ENCODE measurements at places on chromosomes 2 and 18.

DNA sequence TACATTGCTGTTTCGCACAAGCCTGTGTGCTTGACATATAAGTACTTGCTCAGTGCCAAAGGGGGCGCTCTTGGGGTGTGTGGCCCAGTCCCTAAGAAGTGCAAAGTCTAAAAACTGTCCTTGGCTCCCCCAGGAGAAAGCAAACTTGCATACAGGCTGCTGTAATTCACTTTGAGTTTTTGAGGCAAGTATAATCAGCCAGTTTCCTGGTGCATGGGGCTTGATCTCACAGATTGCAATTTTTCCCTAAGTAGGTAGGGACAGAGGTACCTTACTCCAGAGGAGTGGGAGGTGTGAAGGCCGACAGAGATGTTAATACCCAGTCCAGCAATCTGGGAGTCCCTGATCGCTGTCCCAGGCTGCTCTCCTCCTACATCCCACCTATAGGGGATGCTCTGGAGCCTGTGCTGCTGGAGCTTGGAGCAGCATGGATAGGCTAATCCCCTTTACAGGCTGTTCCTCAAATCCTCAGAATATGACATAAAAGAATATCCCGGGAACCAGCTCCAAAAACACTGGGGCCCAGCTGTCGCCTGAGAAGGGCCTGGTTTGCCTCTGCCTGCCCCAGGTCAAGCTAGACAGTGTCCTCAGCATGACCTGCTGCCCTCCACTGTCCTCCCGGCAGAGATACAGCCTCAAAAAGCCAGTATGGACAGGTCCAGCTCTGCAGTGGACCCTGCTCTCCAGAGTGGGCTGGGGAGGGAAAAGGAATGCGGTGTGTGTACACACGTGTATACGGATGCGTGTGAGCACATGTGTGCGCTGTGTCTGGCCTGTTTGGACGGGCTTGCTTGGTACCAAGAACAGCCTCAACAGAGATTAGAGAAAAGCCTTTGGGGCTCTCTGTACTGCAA, 136.5 kb upstream of the HAAO start:
- DNase-seq = no peak

DNA sequence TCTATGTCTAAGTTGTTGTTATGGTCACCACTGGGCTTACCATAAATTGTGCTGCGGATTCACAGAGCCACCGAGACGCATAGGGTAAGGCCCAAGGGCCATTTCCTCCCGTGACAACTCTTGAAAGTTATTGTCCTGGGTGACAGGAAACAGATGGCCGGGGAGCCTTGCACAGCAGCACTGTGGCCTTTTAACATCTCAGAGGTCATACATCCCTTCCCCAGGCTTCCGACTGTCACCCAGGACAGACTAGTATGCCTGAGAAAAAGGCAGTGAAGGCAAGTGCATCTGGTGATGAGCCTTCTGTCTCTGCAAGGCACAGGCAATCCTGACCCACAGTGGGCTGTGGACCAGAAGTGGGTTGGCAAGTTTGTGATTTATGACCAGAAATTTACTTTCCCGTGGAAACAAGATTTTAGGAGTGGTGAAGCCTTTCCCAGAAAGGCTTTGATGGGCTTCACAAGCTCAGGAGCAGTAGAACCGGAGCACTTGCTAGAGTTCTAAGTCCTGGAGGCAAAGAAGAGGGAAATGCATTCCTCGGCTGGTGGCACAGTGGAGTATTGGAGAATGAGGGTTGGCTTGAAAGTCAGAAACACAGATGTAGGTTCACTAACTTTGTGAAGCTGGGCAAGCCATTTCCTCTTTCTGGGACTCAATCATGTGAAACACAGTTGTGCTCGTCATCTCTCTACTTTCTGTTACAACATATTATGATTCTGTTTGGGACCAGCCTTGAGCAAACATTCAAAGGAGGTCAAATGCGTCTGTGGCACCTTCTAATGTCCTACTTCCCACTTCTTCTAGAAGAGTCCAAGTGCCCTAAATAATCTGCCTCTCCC, 2.0 kb upstream of the CAPN14 start:
- DNase-seq = no peak

DNA sequence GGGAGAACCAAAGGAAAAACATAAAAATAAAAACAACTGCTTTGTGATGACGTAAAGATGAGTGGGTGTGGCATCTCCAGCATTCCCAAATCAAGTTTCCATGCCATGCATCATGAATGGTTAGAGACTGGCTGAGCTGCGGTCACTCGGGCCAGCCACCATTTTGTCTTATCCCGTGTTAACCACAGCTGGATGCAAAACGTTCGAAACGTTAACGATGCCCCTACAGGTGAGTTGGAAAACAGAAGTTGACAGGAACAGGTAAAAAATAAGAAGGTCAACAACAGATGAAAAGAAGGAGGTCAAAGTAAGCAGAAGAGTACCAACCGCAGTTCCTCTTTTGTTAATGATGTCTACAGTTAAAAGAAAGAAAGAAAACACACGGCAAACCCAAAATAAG, 411.1 kb downstream of the NRXN1 start:
- DNase-seq = no peak

DNA sequence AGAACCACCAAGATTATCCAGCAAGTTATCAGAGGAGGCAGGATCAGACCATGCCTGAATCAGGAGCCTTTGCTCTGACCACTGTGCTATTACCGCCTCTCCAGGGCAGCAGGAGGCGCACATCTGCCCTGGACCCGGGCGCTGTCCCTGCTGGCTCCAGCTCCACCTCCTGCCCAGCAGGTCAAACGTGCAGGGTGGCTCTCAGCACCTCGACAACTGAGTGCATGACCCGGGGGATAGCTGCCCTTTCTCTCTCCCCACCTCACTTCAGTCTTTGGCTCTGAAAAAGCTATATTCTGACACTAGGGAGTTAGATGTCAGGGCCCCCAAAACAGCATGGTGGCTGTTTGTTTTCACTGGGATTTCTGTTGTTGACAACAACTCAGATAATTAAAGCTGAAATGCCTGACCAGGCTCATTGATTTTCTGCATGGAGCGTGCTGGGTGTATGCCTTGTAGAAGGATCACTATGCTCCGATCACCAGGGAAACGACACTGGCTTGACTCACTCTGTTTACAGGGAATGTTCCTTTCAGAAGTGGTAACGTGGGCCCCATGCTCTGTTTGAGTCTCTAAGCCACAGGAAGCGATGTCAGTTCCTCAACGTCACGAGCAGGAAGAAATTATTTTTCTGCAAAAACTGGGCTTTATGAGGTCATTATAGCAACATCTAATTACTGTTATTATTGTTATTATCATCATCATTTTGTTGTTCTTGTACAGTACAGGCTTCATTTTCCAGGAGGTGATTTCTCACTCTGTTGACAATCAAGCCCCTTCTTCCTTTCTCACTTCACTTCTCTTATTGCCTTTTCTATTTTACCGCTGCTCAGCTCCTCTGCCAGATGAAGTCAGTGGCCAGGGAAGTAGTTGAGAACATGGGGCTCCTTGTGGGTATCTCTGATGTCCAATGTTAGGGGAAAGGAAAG, 125.6 kb downstream of the PLB1 start:
- peak; percentile 79 for DNase-seq

DNA sequence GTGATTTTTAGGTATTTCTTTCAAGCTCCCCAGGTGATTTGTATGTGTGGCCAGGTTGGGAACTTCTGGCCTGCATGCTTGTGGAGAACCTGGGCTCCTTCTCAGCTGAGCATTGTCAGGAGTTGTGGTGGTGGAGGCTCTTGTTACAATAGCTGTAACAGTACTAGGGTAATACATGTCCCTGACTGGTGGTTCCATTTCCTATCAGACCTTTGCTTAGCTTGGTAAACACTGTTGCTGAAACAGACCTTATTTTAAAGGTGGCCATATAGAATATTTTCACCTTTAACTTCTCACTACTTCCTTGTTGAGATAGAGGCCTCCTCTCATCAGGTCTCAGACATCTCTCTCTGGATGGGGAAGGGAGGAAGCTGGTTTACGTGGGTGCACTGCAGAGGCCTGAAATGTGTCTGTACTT, 79.2 kb downstream of the SETBP1 start:
- no peak for DNase-seq

- DNase-seq = no peak
These were observed 48.1 kb upstream of the CNOT11 start for GRCh38 chr2:101204400-101205115.

DNA sequence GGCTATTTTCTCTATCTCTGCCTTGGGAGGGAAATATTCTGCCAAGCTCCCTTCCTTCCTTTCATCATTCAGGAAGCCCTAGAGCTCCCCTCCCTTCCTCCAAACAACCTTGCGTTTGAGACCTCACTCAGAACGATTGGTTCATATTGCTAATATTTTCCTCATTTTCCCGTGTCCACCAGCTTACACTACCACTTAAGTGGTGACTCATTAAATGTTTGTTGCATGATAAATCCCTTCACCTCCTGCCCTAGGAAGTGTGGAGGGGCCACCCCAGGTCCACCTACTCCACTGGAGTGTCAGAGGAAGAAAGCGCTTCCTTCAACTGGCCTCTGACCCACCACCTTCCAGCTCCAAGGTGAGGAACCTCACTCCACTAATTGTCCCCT, 2.3 kb upstream of the LPIN2 start:
- DNase-seq = no peak

GRCh38 chr2:152372438-152372984, 37.5 kb downstream of the FMNL2 start:
- DNase-seq = no peak

- no peak for DNase-seq
These were observed 290.8 kb upstream of the CXCR4 start for GRCh38 chr2:136408795-136409194.

GRCh38 chr2:37181726-37182684, 6.5 kb downstream of the SULT6B1 start:
- DNase-seq = no peak

DNA sequence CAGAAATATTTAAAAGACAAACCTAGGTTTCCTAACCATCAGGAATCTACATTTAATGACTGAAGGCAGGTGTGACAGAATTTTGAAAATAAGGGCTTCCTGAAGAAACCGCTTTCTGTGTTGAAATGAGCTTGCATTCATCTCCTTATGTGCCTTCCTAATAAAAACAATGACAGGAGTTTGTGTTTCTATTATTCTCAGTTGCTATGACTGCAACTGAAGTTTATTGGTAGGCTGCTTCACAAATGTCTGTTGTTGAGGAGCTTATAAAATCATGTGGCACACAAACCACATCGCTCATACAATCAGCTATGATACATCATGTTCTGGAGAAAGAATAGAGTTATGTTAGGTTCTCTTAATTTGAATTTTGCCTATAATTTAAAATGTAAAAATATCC, 362.7 kb upstream of the SLC8A1 start:
- no peak for DNase-seq

DNA sequence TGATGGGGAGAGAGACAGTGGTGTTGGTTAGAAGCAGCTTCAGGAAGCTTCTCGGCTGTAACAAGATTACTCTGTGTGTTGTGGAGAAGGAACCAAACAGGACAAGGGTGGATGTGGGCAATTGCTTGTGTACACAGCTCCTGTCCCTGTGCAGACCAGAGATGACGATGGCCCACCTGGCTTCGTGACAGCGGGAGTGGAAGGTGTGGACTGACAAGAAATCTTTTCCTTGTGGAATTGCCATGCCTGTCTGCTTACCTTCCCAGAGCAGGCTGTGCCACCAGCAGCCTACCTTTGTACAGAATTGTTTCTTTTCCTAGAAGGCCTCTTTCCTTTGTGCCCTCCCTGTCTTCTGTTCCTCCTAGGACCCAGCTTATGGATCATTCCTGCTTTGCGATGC, 93.8 kb downstream of the ITGB1BP1 start:
- no peak for DNase-seq

DNA sequence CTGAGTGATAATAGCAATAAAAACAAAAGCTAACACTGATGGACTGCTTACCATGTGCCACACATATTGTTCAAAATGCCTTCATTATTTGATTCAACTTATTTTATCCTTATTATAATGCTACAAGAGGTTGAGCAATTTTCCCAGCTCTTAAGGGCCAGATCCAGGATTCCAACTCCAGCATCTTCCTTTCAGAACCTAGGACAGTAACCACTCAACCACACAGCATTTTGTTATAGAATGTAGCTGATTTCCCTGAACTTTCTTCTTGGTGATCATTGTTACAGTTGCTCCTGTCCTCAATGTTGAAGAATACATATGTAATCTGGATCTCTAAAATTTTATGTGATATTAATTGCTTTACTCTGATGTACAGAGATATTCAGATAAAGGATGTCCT, 341.7 kb downstream of the PIK3C3 start:
- no peak for DNase-seq

DNA sequence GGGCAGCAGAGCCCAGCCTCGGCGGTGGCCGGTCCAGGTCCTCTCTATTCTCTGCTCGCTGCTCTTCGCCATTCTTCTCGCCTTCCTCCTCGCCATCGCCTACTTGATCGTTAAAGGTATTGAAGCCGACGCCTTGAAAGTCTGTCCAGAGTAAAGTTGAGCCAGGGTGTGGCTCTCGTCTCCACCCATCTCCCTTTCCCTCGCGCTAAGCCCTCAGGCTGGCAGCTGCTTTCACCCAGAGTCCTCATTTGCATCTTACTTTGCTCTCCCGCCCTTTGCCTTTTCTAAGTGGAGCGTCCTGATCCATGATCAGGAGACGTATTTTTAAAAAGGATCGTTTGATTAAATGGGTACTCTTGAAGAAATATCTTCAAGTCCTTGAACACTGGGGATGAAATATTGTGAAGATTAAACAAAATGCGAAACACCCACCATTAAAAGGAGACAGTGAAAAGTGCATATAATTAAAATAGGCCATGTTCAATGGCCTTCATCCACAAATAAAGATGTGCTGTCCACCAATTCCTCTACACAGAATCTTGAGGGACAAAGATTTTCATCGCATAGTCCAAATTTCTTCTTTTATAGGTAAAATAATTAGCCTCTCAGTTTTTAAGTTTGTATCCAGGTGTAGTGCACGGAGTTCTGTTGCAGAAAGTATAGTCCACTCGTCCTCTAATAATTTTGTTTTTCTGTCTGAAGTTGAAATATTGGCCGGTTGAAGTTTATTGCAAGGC, 657 bp downstream of the ARL6IP6 start:
- peak; percentile 63 for DNase-seq

Data from NCI-H774 (cell line).